AG20443 (cell line): ENCODE measurements at places on chromosomes 4 and X.
A peak's percentile ranks its signal among the peaks of the same experiment; 100 is the strongest.

GRCh38 chr4:73603271-73603710, 16.9 kb downstream of the RASSF6 start:
- DNase-seq: no peak

GRCh38 chr4:145148980-145149379, 31.4 kb downstream of the OTUD4 start:
- DNase-seq: no peak

DNA sequence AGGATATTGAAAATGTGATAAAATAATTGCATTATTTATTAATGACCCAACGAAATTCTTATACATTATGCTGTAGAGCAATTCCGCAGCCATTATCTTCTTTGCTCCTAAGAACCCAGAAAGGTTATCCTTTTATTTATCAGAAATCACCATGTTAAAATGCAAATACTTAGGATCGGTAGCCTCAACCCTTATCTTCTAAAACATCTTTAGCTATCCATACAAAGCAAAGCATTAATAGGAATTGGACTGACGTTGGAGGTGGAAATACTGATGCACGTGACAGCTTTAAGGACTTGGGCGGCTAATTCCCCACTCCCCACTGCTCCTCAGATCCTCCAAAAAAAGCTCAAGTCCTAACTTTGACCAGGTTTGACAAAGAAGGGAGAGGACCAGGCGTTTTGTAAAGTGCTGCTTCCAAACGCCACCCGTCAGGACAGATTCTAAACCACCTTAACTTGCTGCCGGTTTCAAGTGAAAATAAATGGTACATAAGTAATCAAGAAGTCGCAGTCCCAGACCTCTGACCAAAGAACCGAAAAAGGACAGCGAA, 539 bp upstream of the SPCS3 start:
- no peak for DNase-seq

GRCh38 chrX:14411326-14411725, 118.0 kb upstream of the GLRA2 start:
- no peak for DNase-seq

DNA sequence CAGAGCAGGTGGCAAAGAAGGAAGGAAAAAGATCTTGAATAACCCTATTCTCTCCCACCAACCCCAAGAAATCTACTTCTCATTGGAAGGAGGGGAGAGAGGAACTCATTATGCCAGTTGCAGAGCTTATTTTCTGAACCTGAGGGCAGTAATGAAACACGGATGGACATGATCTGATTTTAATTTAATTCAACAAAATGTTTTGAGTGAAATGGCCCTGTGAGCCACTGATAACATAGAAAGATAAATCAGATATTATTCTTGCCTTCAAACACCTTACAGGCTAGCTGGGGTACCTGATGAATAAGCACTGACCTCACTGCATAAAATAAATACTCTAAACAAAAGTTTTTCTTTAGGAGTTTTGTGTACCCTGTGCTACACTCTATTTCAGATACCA, 30.3 kb downstream of the DAPP1 start:
- no peak for DNase-seq

GRCh38 chrX:130020661-130021324, 38.4 kb downstream of the BCORL1 start:
- no peak for DNase-seq

DNA sequence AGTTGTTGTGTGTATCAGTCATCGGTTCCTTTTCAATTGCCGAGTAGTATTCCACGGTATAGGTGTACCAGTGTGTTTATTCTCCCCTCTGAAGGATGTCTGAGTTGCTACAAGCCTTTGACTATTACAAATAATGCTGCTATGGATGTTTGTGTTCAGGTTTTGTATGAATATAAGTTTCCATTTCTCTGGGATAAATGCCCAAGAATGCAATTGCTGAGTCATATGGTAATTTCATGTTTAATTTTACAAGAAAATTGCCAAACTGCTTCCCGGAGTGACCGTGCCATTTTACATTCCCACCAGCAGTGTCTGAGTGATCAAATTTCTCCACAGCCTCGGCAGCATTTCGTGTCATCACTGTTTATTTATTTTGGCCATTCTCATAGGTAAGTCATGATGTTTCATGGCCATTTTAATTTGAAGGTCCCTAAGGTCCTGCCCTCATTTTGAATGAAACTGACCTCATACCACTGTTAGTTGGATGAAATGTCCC, 73.9 kb downstream of the IRF2 start:
- peak; percentile 80 for DNase-seq

- DNase-seq: no peak
Observed at GRCh38 chr4:56513517-56513916, 7.9 kb downstream of the ARL9 start.
